ENCODE measurements at places on chromosomes 2 and 18.

GRCh38 chr2:83251321-83251872, 1207.7 kb downstream of the SUCLG1 start:
- DNase-seq, result no peak

DNA sequence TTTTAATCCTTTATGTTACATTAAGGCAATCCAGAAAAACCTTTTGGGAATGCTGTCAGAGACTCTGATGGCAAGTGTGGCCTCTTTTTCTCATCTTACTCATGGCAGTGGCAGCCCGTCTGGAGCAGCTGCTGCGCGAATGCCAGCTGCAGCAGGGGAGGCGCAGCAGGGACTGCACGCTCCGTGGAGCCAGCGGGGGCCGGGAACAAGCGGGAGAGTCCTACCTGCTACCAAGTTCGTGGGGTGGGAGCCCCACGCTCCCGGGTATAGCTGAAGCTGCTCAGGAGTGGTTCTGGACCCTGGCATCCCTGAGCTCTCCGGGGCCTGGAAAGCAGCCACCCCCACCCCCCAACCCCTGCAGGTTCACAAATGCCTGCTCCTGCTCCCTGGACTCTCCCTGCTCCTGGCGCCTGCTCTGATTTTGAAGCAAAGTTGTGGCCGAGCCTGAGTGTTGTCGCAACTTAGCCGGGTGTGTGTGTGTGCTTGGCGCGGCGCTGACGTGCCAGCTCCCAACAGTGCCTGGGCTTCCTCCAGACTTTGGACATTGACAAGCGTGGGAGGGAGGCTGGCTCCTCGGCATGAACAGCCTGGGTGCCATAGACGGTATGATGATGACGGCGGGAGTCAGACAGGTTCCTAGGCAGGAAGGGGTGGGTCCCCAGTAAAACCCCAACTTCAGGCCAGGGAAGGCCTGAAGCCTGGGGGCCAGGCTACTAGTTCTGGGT, 21.7 kb downstream of the TMX3 start:
- no peak for DNase-seq

GRCh38 chr2:157657101-157657500, 28.4 kb upstream of the ACVR1C start:
- DNase-seq, result no peak

DNA sequence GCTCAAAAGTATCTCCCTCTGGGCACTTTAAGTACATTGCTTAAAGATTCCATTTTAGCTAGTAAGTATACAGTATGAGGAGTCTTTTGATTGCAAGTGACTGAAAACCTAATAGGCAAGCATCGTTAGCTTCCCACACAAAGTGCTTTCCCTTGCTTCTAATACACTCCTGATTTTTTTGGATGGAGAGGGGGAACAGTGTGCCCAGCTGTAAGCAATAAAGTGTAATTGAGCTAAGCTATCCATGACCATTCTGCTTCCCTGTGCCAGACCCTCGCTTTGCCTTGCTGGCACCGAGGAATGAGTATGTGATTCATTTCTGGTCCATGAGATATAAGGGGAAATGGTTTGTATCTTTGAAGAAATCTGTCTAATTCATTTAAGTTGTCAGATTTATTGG, 3.8 kb upstream of the ZNF24 start:
- DNase-seq, result no peak

GRCh38 chr18:79326413-79327198, 69.1 kb upstream of the NFATC1 start:
- no peak for DNase-seq

DNA sequence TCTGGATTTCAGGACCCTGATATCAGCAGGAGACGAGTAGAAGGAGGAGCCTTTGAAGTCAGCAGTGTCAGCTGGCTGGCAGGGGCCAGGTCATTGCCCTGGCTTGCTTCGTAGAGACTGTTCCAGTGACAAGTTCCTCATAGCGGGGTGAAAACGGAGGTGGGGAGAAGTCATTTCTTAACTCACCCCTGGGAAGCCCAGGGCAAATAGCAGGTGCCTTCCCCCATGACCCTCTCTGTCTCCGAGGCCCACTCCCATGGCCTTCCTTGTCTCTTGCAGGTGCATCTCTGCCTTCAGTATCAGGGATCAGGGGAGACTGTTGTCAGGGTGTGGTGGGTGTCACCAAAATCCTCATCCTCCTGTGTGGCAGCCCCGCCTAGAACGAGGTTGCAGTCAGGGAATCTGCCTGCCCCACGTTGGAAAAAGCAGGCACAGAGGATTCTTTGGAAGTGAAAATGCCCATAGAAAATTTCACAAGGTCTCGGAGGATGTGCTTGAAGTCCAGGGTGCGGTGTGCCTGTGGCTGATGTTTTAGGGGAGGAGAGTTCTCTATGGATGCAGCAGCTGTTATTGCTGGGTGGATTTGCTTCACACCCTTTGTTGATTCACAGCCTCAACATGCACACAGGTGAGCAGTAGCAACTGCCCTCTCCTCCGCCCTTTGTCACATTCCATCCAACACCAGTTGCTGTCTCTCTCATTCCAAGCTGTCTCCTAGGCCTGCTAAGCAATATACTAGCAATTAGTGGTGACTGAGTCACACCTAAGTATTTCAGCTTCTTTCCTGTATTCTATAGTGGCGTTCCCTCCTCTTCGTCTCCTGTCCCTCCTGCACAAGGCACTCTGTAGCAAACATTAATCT, 142.6 kb upstream of the FHL2 start:
- DNase-seq, result no peak

- DNase-seq, result no peak
These were observed 43.0 kb downstream of the RAB27B start for GRCh38 chr18:54871231-54871630.

DNA sequence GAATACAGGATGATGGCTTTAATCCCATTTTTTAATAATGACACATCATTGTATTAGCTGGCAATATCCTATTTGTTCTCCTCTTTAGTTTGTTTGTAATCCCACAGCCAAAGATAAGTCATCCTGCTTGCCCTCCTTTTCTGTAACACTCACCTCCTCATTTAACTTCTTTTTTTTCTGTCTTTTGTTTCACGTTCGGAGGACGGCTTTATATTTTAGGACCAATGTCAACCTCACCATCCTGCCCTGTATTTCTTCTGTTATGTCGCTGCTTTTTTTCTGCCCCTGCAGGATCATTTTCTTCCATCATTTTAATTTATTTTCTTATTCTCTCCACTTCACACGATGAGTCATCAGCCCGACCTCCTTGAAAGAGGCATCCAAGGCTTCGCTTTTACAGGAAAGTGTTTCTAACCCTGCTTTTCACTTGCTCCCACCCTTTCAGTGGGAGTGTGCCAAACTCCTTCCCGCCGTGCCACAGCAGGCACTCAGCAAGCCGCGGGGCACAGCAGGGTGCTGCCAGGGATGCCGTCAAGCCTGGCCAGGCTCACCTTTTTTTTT, 11.4 kb downstream of the RAB31 start:
- no peak for DNase-seq
